RPMI8226 (cell line): ENCODE measurements at places on chromosomes 3 and 15.

GRCh38 chr3:119741657-119742590 lies 39.1 kb downstream of the CFAP91 start:
- DNase-seq: no peak

GRCh38 chr3:168383573-168383972 lies 287.8 kb upstream of the GOLIM4 start:
- no peak for DNase-seq

- DNase-seq: peak; percentile 81
These were observed 32.4 kb upstream of the RASGRF1 start for GRCh38 chr15:79122991-79123390.

GRCh38 chr3:129577366-129577765 lies 29.1 kb downstream of the PLXND1 start:
- peak; percentile 71 for DNase-seq

DNA sequence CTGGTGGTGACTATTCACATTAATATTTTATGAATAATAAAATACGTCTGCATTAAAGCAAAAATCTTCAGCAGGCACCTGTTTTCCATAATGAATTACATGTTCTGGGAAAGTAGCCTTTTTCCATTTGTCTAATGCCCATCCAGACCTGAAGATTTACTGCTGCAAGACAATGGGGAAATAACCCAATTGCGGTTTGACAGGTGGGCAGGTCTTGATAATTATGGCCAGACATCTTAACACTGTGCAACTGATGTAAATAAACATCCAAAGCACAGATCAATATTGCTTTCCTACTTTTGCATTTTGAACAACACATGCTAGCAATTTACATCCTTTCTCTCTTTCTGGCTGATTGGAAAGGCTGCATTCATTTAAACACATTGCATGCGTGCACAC lies 173.9 kb downstream of the MEIS2 start:
- no peak for DNase-seq

DNA sequence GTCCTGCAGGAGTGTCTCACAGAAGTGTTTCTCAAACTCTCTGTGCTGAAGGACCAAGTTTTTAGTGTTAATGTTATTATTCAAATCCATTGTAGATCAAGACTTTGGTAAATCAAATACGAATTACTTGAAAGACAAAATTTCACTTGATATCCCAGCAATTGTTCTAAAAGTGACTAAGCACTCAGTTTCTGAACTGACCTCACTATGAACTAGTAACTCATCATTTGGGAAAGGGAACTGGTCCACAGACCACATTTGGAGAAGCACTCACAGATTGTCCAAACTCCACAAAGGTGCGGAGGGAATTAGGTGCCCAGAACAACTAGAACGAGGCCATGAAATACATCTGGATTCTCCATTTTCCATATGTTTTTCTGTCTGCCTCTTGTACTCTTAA lies 25.6 kb downstream of the FAM43A start:
- DNase-seq: no peak

GRCh38 chr3:190847436-190847835 lies 15.1 kb downstream of the GMNC start:
- no peak for DNase-seq

DNA sequence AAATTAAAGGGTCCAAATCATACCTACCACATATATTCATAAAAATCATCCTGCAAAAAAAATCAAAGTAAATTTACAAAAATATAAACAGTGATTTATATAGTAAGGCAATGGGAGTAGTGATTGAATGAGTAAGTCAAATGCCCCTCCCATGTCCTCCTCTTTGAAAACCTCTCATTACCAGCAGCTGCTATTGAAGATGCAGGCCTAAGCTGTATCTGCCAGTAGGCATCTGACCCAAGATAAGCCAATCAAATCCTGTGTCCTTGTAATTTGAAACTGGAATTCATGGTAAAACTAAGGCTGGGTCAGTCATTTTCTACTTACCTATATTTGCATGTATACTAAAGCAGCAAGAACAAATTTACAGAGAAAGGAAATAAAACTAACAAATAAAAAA lies 60.4 kb upstream of the POU1F1 start:
- DNase-seq: no peak
